ENCODE measurements at places on chromosomes 3 and 15.

- no peak for DNase-seq
Observed at GRCh38 chr3:41045491-41045890, 153.8 kb upstream of the CTNNB1 start.

GRCh38 chr3:129121016-129121791, 400 bp downstream of the RAB43 start:
- DNase-seq: no peak

- no peak for DNase-seq
Observed at GRCh38 chr3:43676441-43676840, 14.3 kb upstream of the ABHD5 start.

- no peak for DNase-seq
Observed at GRCh38 chr3:170730071-170730812, 139.8 kb downstream of the RPL22L1 start.
